ENCODE measurements at places on chromosomes 1 and 21. TPM values are rescaled to one million over a fixed set of nuclear protein-coding genes. Genes with fewer than 3 reads are reported as not detected.

GJA4 gene
- not detected for total RNA-seq

ANKRD35 gene
- total RNA-seq = 0.66 TPM

DLGAP3 gene
- 0.21 TPM for total RNA-seq

ZBTB8A gene
- 7.2 TPM for total RNA-seq

Measured in mammary epithelial cell (primary cell).